Activated naive CD4-positive, alpha-beta T cell treated with anti-CD3 and anti-CD28 coated beads for 36 hours (primary cell): ENCODE measurements at places on chromosomes 1 and 21.

- no peak for DNase-seq
Measured at GRCh38 chr1:74772945-74773344, 40.0 kb downstream of the TYW3 start.

- no peak for DNase-seq
Measured at GRCh38 chr1:119883826-119884225, 12.5 kb downstream of the ADAM30 start.

GRCh38 chr1:34087986-34088385, 77.0 kb downstream of the CSMD2 start:
- no peak for DNase-seq

GRCh38 chr21:29849735-29850176, 90.0 kb downstream of the GRIK1 start:
- peak; percentile 66 for DNase-seq

DNA sequence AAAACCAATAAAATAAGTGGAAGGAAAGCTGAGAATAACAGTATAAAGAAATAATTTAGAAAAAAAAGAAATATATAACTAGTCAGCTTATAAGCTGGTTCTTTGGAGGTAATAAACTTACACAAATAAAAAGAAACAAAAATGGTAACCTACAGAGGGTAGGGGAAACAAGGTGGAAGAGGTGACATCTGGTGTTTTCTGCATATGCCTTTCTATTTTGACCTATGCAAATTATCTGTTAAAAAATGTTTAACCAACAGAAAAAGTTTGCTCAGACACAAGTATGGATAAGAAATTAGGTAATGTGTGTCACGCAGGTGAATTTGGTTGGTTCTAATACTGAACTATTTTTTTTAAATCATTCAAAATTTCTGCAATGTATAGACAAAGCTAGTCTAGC, 53.6 kb upstream of the DMRTA2 start:
- no peak for DNase-seq
